ENCODE measurements at places on chromosomes 16 and 17.
A peak's percentile ranks its signal among the peaks of the same experiment; 100 is the strongest.

DNA sequence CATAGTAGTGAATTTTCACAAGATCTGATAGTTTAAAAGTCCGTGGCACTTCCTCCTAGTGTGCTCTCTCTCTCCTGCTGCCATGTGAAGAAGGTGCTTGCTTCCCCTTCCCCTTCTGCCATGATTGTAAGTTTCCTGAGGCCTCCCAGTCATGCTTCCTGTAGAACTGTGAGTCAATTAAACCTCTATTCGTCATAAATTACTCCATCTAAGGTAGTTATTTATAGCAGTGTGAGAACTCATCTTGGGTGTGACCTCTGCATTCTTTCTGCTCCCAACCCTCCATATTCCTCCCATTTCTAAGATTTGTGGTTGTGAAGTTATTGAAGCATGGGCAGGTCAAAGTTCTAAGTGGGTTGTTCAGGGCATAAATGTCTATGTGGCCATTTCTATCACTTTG, 62.1 kb upstream of the ADAMTS18 start:
- no peak for DNase-seq

DNA sequence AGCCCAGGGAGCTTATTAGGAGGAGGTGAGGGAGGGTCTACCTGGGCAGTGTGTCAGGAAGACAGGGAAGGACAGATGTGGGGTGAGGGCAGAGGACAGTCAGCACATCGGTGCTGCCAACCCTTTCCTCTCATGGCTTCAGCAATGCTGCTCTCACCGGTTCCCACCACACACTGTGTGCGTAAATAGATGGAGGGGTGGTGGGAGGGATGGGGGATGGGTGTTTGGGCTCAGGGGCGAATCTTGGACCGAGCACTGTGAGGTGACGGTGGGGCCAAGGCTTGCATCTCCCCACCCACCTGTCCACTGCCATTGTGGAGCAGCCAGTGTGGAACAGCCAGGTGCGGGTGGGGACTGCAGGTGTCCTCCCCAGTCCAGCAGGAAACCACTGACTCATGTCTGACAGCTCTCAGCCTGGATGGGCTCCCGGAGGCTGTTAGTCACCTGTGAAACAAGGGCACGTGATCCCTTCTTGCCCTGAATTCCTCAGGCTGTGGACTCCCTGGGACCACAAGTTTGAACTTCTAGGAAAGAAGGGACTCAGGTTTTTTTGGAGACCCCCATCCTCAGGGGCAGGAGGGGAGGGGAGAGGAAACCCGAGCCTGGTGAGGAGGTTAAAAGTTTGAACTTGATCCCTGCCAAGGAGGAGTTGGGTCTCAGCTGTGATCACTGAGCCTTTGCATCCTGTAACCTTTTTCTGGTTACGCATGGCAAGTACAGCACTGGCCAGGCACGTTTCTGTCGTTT, 42.7 kb upstream of the SMPD3 start:
- DNase-seq: no peak

GRCh38 chr16:11586856-11587642, at the start of gene LITAF:
TSS of gene LITAF (minus strand) at chr16:11586919. CDS start at chr16:11556730, 30,189 bp downstream.
- DNase-seq: peak; percentile 67

- peak; percentile 60 for DNase-seq
These were observed 43.5 kb downstream of the REXO5 start for GRCh38 chr16:20849589-20850390.

DNA sequence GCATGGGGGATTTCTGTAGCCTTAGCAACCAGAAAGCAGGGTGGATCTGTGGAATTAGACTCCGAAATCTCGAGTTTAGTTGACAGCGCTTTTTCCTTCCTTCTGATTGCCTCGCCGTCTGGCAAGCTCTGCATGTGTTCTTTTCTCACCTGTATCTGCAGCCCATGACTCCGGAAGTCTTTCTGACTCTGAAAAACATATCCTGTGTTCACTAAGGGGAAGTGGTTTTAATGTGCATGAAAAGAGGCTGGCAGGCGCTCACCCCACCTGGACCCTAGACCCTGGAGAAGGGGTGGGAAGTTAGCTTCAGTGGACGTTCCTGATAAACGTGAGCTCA, 158.5 kb downstream of the RPTOR start:
- peak; percentile 64 for DNase-seq

GRCh38 chr16:67961551-67961957, 6.9 kb downstream of the SLC12A4 start:
- DNase-seq: no peak

DNA sequence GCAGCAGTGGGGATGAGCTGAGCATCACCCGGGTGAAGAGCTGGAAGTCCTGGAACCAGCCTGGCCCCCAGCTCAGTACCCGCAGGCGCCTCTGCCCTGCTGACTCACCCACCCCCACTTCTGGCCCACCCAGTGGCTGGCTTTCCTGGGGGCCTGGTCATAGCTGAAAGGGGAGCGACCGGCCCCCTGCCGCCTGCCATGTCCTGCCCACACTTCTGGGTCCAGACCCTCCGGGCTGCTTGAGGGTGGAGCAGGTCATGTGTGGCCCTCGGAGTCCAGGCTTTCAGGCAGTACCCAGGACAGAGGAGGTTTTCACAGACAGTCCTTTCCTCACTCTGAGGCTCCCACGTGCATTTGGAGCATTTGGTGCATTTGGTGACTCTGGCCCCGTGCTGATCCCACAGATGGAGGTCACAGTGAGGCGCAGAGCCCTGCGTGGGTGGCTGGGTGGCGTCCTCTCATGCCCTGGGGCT, 7.1 kb upstream of the PIEZO1 start:
- DNase-seq: no peak

DNA sequence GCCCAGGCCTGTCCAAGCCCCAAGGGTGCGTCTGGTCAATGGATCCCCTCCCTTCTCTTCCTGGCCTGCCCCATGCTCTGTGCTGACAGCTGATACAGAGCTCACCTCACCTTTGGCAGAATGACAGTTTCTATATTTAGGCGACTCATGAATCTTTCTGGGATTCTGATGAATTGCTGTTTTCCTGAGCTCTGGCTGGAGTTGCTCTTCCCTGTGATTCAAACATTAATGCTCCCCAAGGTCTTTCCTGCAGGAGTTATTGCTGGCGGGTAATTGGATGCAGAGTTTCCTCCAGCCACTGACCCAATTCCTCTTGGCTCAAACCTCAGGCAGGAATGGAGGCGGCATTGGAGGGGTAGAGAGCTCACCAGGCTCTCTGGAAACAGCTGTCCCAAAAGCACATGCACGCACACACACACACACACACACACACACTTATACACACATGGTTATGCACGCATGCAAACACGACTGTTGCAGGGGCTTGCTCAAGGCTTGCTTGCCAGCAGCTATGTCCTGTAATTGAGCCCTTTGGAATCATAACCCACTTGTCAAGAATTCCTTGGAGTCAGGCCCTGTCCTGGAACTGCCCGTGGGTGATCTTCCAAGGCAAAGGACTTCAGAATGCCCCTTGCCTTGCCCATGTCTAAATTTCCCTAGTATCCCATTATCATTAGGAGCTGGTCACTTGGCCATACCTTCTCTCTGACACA, 128.8 kb downstream of the ASIC2 start:
- DNase-seq: no peak

- no peak for DNase-seq
These were observed 19.7 kb downstream of the LRRC36 start for GRCh38 chr16:67346341-67346740.

DNA sequence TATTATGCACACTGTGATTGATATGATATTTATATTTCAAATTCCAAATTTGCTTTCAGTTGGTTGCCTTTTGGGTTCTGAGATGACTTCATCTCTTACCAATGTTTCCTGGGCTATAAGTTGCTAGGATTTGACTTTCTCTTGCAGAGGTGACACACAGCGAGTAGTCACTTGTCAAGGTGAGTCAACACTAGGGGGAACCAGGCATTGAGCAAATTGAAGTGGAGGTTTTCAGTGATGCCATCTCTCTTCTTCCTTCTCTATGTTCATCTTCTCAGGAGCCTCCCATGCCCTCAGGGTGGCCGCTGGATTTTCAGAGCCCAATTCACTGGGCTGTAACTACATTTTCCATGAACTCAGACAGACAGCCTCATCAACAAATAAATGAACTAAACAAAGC, 6.0 kb upstream of the CPD start:
- DNase-seq: peak; percentile 70

DNA sequence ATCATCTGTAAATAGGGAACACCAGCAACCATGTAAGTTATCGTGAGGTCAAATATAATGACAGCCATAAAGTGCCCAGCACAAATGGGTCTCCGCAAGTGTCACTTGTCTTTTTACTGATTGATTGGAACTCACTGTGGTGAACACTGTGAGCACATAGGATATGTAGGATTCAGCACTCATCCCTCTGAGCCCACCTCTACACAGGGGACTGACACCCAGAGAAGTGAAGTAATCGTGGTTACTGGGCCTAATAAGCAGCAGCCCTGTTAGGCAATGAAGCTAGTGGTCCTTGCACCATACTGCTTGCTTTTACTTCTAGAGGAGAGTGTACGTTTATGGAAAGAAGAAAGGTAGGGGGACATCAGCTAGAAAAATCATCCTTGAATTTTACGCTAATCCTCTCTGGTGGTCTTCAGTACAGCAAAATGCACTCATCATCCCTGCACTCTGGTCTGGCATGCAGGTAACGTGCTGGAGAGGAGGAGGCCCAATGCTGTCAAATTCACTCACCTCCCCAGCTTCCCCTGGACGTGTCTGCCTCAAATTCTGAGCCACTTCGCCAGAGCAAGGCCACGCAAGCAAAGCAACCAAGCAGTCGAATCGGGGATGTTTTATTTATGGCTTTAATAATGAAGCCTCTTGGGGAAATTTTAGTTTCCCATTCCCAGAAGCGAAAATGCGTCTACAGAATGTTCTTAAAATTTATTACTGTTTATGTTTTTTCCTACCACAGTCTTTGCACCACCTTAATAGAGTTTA, 74.7 kb downstream of the YPEL2 start:
- no peak for DNase-seq

GRCh38 chr16:54453871-54454270, 167.3 kb upstream of the IRX3 start:
- DNase-seq: no peak

DNA sequence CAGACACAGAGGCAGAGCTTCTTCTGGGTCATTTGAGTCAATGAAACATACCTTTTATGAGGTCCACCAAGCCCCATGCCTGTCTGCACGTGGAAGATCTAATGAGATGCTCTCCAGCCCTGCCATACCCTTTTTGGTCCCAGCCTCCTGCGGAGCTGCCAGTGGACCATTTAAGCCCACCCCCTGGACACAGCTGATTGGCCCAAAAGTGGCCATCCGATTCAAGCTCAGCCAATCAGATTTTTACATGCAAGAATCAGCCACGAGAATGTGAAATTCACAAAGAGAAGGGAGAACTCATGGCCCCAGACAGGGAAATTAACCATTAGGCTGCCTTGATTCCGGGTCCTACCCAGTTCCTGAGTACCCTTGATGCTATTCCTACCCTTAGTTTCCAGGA, 231.0 kb upstream of the EEF2KMT start:
- DNase-seq: no peak

DNA sequence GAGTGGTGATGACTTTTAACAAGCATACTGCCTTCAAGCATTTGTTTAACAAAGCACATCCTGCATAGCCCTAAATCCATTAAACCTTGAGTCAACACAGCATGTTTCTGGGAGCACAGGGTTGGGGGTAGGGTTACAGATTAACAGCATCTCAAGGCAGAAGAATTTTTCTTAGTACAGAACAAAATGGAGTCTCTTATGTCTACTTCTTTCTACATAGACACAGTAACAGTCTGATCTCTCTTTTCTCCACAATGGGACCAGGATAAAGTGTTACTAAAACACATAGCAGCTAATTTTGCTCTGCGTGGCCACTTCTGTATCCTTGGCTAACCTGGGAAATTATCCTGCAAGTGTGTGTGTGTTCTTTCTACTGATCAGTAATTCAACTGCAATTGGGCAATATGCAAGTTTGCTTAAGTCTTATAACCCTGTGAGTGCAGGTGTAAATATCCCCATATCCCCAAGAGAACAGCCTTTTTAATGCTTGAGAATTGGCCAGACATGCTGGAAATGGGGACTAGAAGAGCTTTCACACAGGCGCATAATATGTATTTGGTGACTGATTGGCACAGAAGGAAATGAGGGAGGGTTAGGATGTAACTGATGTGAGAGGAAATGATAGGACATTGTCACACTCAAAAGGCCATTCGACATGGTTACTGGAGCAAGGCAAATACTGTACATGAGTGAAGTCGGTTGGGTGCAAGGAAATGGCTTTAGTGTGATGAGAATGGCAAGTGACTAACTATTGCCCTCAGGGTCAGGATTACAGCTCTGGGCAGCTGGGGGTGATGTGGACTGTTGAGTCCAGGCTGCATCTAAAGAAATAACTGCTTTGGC, 10.8 kb upstream of the ANKS4B start:
- no peak for DNase-seq

- DNase-seq: no peak
These were observed 740.9 kb downstream of the CDH8 start for GRCh38 chr16:61295311-61295710.

DNA sequence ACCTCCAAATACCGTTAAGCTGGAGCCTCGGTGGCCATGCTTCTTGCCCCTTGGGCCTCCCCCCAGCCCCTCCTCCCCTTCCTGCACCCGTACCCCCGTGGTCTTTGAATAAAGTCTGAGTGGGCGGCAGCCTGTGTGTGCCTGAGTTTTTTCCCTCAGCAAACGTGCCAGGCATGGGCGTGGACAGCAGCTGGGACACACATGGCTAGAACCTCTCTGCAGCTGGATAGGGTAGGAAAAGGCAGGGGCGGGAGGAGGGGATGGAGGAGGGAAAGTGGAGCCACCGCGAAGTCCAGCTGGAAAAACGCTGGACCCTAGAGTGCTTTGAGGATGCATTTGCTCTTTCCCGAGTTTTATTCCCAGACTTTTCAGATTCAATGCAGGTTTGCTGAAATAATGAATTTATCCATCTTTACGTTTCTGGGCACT, 928 bp downstream of the HBA1 start:
- DNase-seq: no peak

DNA sequence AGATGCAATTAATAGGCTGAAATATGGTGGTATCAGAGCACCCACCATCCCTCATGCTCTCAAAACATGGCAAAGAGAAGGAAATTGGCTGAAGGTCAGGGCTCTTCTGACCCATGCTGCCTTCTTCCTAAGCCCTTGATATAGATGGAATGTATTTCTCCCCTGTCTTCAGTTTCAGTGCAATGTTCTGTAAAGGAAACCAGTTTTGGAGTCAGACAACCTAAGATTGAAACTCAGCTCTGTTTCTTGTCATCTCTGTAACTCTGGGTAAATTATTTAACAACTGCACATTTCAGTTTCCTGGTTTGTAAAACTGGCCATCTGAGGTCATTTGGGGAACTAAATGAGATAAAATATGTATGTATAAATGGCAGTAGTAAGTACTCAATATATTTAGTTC, 243.9 kb downstream of the CA10 start:
- no peak for DNase-seq

DNA sequence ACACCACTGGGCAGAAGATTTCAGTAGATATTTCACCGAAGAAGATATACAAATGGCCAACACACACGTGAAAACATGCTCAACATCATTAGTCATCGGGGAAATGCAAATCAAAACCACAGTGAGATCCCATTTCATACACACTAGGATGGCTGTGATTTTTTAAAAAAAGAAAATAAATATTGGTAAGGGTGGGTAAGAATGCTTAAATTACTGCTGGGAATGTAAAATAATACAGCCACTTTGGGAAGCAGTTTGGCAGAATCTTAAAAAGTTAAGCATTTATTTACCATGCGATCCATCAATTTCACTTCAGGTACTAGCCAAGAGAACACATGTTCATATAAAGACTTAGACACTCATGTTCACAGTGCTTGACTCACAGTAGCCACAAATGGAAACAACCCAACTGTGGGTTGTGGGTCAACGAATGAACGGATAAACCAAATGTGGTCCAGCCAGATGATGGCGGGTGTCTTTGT, 6.5 kb upstream of the C16orf74 start:
- DNase-seq: peak; percentile 51

Data from activated CD4-positive, alpha-beta T cell treated with anti-CD3 and anti-CD28 coated beads, Interleukin-10, Interleukin-2, amounts not matched to agents 100 ng/mL and 50 ng/mL, durations not matched to agents 16 hours and 8 hours (primary cell).